NCI-H446 treated with DMSO at 0.1 percent for 48 hours (cell line): ENCODE measurements at places on chromosomes 5 and 9.

DNA sequence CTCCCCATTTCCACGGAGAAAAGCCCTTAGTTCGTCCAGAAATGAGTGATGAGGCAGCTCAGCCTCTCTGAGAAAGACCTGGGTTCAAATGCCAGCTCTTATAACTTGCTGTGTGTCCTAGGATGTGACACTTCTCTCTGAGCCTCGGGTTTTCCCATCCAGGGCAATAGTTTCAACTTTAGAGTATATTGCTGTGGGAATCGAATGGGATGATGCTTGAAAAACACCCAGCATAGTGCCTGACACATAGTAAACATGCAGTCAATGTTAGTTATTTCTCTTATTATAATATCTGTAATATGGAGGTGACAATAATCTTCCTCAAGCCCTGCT is 430 bp upstream of the MAPKAP1 start:
- DNase-seq: no peak

DNA sequence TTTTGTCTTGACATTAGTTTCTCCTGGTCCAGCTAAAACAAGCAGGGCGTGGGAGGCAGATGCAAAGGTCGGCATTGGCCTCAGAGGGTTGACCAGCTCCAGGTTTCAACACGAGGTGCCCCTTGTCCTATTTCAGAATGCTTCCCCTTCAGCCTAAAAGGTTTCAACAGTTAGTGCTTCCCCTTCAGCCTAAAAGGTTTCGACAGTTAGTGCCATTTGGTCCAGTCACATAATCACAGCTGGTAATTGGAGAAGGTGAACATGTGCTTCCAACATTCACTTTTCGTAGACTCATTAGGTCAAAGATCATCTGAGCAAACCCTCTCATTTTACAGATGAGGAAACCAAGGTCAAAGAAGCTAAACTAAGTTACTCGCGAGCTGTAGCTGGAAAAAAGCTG is 270.3 kb upstream of the MAP3K1 start:
- DNase-seq: no peak

DNA sequence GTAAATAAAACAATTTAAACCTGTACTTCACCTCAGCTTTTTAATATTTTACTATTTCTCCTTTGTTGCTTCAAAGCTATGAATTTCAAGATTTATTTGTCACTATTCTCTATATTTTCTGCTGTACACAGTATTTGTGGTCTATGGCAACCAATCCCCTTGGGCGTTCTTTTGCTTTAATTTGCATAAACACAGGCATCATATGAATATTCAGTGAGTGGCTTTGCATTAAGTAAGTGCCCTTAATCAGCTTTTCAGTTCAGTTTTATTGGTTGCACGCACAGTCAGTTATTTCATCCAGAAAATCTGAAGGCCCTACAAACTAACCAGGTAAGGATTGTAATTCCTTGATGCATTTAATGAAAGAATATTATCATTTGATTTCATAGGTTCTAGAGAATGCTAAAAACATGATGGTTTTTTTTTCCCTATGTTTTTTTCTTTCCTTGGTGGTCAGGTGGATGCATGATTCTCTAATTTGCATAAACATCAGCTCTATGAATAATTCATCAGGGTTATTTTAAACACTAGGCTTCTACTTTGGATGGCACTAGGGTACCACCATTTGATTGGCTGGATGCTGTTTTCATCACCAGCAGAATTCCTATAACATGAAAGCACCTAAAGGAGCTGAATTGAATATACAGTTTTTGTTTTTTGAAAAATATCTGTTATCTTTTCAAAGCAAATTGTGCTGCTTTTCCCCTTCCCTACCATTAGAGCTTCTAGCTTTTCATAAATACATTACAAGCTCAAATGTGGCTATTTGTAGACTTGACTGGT is 249.2 kb upstream of the CCNH start:
- DNase-seq: no peak

DNA sequence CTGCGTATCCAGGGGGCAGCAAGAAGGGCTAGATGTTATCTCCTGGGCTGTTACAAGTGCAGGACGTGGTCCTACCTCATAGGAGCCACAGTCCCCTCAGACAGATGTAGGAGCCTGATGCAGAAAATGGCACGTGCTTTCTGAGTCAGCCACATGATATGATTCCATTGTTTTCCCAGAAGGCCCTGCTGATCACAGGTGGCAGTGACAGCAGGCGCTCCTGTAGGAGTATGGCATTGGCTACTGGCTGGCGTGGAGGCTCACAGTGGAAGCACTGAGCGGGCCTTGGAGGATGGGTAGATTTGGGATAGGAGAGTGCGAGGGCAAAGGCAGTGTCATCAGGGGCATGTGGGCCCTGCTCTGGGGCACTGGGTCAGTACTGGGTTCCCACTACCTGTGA is 21.9 kb downstream of the USP20 start:
- DNase-seq: no peak

DNA sequence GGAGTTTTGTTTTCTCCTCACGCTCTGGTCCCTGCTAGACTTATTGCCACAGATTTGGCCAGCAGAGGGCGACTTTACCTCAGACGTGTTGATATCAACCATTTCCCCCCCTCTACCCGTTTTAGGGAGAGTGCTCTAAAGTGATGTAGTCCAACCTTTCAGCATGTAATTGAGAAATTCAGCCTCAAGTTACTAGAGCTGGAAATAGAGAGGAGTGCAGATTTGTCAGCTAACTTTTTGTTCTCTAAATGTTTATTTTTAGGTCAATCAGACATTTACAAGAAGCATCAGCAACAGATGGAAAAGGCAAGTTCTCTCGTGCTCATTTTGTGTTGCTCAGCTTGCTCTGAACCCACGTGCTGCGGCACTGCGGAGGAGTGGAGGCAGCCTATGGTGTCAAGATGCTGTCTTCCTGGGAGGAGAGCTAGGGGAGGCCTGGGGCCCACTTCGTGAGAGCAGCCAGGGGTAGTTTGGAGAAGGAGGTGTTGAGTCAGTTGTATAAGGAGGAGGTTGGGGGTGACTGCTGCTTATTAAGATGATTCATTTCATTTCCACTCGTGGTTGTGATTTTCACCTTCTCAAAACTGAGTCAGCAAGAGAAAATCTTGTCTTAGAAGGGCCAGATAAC is 53.6 kb downstream of the GPR107 start:
- peak; percentile 10 for DNase-seq

DNA sequence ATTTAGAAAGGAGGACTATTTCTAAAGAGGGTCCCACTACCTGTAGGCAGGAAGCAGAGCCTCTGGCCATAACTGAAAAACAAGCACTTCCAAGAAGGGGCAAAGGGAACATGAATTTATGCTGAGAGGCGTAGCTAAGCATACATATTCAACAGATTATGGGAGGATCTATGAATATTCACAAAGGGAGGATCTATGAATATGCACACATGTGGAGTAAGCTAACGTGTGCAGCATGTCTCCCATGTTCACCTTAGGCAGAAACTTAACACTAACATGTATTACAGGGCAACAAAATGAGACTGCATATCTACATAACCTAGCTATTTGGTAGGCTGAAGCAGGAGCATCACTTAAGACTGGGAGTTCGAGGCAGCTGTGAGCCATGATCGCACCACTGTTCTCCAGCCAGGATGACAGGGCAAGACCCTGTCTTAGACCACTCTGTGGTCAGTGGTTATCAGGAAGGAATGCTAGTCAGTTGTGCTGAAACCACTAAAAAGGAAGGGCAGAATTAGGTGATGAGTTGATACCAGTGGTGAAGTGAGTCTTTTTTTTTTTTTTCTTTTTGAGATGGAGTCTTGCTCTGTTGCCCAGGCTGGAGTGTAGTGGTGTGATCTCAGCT is 20.8 kb downstream of the FXN start:
- no peak for DNase-seq

GRCh38 chr5:157670662-157671591 is at the start of gene C5orf52:
TSS of gene C5orf52 (plus strand) at chr5:157671533. CDS start at chr5:157671615, 82 bp downstream.
- no peak for DNase-seq

DNA sequence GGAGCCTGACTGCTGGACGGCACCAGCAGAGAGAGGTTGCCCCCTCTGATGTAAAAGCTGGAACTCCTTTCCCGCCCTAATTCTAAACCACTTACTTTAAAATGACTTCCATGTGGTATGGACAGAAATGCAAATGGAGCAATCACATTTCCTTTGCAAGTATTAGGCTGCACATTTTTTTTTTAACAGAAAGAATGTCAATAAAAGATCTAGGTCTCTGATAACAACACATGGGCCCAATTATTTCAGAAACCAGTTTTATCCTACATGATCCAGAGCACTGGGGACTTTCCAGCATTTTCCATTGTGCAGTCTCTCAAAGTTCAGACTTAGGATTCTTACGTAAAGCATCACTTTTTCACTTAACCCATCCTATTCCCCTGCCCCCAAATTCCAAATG is 203.7 kb downstream of the NXNL2 start:
- DNase-seq: no peak

GRCh38 chr5:131266370-131267060 is 2.7 kb downstream of the CDC42SE2 start:
- no peak for DNase-seq

DNA sequence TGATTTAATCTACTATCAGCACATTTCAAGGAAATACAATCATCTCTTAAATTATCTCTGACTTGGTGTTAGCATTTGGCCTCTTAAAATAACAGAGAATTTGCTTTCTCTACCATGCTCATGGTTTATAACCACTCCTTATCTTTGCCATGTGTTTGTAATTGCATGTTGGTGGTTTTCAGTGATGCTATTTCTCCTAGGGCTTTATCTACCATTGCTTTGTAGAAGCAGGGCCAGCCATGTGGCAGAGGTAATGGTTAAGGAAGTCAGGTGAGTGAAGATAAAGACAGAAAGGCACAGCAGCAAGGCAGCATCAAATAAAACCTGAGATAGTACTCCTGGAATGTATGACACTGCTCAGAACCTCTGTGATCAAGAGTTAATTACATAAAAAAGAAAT is 206.2 kb downstream of the FER start:
- DNase-seq: no peak

GRCh38 chr9:113375057-113376023 is 1.4 kb downstream of the HDHD3 start:
- DNase-seq: no peak

GRCh38 chr9:89790542-89791109 is 185.8 kb downstream of the GADD45G start:
- no peak for DNase-seq

- no peak for DNase-seq
These were observed 46.4 kb upstream of the ABCA1 start for GRCh38 chr9:104974053-104974962.

GRCh38 chr5:132425009-132425937 is 55.8 kb downstream of the SLC22A5 start:
- no peak for DNase-seq

DNA sequence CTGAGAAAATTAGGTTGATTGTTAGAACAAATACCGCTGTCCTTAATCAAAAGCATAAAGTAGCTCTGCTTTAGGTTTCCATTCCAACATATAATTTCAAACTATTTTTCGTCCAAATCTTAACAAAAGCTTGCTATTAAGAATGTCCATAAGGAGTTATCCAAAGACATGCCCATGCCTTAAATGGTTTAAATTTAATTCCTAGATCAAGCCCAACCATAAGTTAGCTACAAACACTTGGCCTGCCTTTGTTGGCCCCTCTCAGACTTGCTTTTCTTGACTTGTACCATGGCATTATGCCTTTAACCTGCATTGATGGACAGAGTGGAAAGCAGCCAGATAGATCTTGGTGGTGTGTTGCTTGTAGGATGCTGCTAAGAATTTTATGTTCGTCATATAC is 8.8 kb downstream of the GARNL3 start:
- no peak for DNase-seq

DNA sequence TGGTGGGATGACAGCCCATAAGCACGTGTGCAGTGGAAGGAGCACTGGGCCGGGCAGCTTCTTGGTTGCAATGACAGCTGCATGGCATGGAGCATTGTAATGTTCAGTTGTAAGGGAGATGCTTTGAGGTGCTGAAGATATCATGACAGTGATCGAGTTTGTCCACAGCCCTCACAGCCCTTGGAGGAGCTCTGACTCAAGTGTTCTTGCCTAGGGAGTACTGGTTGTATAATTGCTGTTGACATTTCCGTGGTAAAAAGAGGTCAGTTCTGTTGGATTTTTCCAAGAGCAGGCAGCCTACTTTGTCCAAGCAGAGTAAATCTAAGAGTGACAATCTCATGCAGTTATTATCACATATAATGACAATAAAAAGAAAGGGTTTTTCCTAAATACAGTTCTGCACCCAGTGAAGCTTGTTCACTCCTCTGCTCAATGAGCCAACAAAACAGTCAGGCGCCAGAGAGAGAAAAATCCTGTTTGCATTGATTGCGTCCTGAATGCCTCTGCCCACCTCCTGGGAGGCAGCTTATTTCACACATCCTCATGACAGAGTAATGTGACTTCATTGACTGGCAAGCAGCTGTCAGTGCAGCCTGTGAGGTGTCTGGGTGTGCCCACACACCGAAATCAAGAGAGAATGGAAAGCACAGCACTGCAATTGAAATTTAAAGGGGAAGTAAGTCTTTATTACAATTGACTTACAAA is 248.0 kb downstream of the NTRK2 start:
- no peak for DNase-seq

DNA sequence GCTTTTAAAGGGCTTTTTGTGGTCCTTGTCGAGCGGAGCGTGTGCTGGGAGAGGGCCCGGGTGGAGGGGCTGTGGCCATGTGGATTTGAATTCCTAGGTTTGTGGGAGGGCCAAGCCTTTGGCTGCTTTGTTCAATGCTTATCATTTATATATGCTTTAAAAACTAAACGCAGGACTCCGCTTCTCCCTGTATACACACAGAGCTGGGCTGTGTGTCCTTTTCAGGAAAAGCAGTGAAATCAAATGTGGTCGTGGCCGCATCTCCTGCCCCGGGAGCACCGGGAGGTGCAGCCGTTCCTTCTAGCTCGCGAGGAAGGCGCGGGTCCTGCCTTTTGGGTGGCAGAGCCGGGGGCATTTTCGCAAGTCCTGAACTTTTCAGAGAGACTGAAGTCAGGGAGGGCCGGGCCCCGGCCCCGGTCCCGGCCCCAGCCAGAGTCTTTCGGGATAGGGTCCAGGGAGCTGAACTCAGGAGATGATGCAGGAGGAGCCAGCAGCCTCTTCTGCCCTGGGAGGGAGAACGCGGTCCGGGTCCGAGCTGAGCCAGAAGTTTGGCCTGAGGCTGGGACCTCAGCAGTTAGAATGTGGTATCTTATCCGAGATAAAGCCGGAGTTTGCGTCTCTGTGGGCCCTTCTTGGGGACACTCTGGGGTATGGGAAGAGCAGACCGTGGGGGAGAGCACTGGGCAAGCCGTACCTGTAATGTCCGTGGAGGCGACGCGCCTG is 158.8 kb downstream of the C9orf152 start:
- no peak for DNase-seq
